ENCODE measurements at places on chromosomes 16 and 17.
A peak's percentile ranks its signal among the peaks of the same experiment; 100 is the strongest.

GRCh38 chr17:74923538-74924249 is 379 bp upstream of the OTOP2 start:
- DNase-seq: peak; percentile 52

- no peak for DNase-seq
Observed at GRCh38 chr17:39462631-39463375, 1.5 kb downstream of the CDK12 start.

DNA sequence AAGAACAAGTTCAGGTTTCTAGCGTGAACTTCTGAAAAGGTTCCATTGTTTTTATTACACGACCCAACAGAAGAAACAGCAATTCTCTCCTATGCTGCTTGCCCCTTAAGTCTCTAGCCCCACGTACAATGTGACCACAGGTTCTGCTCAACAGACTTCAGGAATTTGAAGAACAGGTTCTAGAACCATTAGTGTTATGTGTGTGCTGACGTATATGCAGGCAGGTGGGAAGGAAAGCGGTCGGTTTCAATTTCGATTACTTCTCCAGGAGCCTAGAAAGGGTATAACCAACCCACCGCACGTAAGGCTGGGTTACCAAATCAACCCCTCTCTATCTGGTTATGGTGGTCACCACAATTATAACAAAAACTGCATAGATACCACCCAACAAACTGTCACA is 39.4 kb downstream of the XPO6 start:
- DNase-seq: no peak

GRCh38 chr17:50148226-50149090 is 2.0 kb downstream of the PPP1R9B start:
- peak; percentile 77 for DNase-seq

DNA sequence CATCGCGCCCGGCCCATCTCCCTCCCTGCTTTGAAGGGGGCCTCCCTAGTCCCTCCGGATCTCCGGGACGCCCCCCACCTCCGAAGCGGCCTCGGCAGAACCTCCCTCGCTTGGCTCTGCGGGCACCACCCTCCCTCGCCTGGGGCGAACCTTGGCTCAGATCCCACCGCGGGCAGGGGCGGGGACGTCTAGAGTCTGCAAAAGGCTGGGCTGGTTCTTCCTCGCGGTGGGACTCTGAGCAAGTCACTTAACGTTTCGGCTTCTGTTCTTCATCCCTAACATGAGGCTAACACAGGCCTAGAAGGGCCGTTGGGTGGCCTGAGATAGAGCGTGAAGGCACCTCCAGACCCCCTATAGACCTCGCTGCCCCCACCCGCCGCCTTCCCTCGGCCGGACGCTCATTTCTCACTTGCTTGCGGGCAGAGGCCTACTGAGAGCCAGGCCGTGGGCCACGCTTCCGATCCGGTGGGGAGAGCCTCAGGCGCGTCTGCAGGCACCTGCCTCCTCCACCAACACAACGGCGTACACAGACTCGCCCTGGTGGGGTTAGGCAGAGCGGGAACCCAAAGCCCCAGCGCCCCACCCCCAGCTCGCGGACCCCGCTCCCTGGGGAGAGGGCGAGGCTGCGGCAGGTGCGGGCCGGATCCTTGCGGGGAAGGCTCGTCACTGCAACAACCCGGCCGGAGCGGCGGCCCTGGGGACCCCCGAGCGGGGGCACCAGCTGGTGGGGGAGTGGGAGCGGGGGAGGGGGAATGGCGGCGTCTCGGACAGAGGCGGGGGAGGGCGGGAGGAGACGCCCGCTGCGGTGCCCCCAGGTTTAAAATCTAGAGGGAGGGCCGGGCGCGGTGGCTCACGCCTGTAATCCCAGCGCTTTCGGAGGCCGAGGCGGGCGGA is 5.4 kb downstream of the MYO1C start:
- DNase-seq: peak; percentile 88

DNA sequence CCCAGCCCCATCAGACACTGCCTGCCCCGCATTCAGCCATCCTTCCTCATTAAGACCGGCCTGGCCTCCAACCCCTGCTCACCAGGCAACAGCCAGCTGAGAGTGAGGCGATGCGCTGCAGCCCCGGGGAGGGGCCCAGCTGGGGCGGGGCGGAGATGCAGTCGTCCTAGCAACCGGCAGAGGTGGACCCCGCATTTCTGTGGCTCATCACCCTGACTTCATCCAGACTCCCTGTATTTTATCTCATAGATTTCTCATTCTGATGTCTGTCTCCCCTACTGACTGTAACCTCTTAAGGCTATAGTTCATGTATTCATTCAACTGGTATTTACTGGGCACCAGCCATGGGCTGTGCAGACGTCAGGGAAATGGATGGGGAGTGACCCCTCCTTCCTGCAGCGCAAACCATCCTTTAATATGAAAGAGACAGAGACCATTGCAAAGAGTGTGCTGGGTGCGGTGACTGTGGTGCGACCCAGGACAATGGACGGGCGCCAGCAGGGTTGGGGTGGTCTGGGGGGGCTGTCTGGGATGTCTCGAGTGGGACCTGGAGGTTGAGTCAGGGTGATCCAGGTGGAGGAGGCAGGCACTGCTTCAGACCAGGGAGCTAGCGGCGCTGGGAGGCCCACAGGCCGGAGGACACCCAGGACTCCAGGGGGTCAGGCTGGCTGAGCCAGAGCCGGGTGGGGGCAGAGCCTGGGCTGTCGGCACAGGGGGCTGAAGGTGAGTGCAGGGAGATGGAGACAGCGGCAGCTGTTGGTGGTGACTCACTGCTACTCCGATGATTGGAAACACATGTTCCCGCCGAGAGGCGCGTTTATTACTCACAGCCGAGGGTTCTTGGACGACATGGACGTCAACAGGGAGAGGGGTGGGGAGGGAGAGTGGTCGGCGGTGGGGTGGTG is 10.5 kb upstream of the TIMP2 start:
- peak; percentile 94 for DNase-seq

DNA sequence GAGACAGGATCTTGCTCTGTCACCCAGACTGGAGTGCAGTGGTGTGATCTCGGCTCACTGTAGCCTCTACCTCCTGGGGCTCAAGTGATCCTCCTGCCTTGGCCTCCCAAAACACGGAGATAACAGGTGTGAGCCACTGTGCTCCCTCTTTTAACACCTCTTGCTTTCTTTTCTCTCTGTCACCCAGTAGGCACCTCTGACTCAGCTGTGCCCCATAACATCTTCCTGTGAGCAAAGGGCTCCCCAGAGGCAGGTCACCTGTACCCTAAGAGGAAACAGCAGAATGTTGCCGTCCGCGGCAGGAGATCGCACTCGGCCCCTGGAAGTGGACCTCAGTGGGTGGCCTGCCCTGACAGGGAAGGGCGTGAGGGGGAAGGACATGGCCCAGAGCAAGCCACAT is 918 bp upstream of the NLRC3 start:
- no peak for DNase-seq

- no peak for DNase-seq
Observed at GRCh38 chr16:85500220-85500619, 112.9 kb upstream of the GSE1 start.

GRCh38 chr16:3770530-3770929 is 53.2 kb upstream of the TRAP1 start:
- no peak for DNase-seq

DNA sequence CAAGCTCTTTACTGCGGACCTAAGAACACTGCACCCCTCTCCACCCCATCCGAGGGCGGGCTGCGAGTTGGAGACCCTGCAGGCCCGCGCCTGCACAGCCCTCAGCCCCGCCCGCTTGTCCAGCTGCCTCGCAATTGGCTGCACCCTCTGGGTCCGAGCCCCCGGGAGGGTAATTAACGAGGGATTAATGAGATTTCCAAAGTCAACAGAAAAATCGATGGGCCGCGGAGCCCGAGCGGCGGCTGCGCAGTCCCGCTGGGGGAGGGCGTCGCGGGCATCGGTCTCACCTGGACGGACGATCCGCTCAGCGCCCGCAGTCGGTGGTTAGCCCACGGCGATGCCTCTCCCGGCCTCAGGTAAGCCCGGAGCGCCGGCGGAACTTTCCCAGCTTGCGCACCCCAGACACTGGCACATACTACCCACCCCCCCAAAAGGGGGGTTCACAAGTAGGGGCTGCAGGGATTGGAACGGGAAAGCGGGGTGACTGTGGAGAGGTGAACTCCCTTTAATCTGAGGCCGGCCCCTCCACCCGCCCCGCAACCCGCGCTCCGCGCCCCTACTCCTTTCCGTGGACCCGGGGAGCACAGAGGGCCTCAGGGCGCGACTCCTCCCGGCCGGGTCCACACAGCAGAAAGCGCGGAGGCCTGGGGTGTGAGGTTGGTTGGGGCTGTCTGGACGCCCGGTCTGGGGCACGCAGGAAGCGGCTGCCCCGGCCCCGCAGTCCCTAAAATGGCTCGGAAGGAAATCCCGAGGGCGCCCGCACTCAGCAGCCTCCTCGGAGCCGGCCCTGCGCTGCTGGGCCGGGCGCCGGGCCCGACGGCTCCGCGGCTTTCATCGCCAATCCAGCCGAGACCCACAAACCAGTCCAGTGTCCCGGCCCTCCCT is at the start of gene OTOP3:
Gene OTOP3, plus strand, starts transcription at position 314 of the 885 bp plus-strand sequence. Its CDS starts 24 bp downstream, at position 338.
- DNase-seq: no peak

- DNase-seq: no peak
Observed at GRCh38 chr17:58396173-58396572, 21.2 kb downstream of the RNF43 start.

- no peak for DNase-seq
Observed at GRCh38 chr16:5527817-5528216, 430.2 kb upstream of the EEF2KMT start.

- no peak for DNase-seq
Observed at GRCh38 chr16:85279825-85280545, 167.7 kb upstream of the CIBAR2 start.

GRCh38 chr17:74490716-74491115 is 24.3 kb downstream of the CD300A start:
- DNase-seq: no peak

GRCh38 chr16:12896562-12896961 is 4.8 kb upstream of the SHISA9 start:
- DNase-seq: peak; percentile 36

DNA sequence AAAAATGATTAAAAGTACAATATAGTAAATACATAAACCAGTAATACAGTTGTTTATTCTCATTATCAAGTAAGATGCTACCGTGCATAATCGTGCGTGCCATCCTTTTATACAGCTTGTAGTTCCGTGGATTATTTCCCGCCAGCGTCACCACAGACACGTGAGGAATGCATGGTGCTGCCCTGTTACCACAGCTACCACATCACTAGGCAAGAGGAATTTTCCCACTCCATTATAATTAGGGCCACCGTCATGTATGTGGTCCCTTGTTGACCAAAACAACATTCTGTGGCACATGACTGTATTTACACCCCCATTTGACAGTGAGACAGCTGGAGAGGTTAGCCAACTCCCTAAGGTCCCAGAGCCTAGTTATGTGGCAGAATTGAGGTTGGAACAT is 30.5 kb upstream of the LGALS9 start:
- no peak for DNase-seq

DNA sequence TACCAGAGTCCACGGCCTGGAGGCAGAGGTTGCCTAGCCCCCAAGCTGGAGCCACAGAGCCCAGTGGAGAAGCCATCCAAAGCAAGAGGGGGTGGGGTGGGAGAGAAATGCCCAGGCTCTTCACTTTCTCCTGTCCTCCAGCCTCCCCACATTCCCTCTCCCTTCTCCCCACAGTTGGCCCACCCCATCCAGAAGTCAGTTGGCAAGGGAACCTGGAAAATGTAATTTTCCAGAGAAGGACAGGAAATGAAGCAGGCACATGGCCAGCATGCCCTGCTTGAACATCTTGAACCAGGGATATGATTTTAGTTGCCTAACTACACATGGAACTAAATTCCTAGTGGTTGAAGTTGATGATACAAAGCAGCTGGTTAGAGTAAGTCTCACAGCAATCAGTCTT is 73.3 kb upstream of the IRX6 start:
- DNase-seq: peak; percentile 71

DNA sequence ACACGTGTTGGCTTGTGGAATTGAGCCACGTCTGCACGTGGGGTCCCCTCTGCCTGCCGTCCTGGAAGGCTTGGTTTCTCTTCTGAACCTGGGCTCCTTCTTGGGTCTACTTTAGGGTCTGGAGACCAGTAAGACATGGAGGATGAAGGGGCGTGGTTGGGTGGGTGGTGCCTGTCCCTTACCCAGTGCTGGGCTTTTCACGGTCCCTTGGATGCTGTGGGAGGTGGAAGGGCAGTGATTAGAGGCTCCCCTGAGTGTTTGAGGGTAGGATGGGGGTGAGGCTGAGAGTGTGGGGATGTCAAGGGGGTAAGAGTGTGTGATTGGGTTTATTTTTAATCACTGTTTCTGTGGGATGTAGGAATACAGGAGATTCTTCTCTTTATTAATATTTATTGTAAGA is 38.3 kb downstream of the MGAT5B start:
- DNase-seq: no peak

GRCh38 chr17:74274709-74275340 is 791 bp downstream of the DNAI2 start:
- no peak for DNase-seq

DNA sequence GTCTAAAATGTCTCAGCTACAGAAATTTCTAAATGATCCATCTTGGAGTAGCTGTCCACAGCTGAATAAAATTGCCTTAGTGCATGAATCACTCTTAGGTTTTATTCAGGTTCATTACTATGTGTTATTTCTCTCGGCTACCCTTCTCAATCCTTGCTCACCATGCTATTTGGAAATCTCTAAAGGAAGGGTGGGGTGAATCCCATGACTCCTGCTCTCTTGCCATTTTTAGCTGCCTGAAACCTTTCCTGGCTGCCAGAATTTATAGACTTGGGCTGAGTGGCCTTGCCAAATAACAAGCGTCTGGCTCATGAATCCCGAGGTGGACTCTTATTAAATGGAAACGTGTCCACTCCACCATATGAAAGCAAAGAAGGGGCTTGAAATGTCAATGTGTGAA is 936.1 kb upstream of the SOX9 start:
- no peak for DNase-seq

- no peak for DNase-seq
Observed at GRCh38 chr17:47998044-47998443, 27.1 kb downstream of the CDK5RAP3 start.

DNA sequence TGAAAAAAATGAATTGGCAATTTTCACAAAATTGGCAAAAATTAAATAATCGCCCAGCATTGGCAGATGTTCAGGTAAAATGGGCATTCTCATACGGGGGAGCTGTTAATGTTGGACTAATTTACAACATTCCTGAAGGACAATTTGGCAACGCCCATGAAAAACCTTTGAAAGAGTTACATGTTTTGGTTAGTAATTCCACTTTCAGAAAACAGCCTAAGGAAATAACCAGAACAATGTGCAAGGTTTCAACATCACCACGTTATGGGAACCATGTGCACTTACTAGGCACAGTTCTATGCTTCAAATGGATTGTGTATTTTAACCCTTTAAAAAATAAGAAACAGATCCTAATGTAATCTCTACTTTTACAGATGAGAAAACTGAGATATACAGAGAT is 62.7 kb downstream of the CDYL2 start:
- no peak for DNase-seq

- no peak for DNase-seq
Observed at GRCh38 chr17:69916761-69917160, 158.3 kb upstream of the KCNJ16 start.

Data from tongue (tissue), 3 donors.